Activated T-cell treated with anti-CD3 and anti-CD28 coated beads, Interleukin-2, amount 50 U/mL, for 72 hours (primary cell): ENCODE measurements at places on chromosomes 16 and 17.
A peak's percentile ranks its signal among the peaks of the same experiment; 100 is the strongest.

DNA sequence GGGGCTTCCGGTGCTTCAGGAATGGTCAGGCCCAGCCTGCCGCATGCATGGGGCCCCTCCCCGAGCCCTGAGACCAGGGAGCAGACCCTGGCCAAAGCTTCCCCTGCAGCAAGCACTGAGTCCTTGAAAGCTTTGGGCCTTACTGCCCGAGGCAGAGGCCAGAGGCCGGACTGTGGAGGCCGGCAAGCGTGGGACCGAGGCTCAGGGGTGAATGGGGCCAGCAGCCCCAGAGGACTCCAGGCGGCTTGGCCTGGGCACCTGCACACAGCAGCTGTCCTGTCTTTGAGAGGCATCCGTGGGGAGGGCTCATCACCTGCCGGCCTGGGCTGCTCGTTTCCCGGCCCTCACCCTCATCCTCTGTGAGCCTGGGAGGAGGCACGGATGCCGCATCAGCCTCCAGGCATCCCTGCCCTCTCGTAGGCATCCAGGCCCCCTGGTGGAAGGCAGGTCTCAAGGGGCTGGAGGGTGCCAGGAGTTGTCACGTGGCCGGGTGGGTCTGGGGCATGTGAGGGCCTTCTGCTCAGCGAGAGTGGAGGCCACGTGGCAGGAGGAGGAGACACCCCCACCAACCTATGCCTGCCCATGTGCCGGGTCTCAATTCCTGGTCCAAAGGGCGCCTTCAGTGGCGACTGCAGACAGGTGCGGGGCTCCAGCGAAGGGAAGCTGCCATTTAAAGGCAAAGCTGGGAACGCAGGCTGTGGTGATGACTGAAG is 31.4 kb downstream of the CACNA1H start:
- DNase-seq: no peak

GRCh38 chr16:86089991-86090390 is 191.0 kb downstream of the IRF8 start:
- DNase-seq: no peak

GRCh38 chr17:63483038-63483437 is 6.2 kb downstream of the ACE start:
- no peak for DNase-seq

DNA sequence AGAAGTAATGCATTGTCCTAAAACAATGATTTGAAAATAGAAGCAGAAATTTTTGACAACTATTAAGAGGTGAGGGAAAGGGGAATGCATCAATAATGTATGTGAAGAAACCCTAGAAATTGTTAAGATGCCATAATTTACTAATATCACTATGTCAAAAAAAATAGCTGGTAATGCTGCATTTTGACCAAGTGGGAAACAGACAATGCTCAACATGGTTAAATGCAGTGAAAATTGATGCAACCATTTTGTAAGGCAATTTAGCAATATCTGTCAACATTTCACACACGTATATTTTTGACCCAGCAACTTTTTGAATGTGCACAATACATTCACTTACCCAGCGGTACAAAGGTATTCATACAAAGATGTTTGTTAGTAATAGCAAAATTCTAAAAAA is 381.6 kb downstream of the CDH11 start:
- no peak for DNase-seq

DNA sequence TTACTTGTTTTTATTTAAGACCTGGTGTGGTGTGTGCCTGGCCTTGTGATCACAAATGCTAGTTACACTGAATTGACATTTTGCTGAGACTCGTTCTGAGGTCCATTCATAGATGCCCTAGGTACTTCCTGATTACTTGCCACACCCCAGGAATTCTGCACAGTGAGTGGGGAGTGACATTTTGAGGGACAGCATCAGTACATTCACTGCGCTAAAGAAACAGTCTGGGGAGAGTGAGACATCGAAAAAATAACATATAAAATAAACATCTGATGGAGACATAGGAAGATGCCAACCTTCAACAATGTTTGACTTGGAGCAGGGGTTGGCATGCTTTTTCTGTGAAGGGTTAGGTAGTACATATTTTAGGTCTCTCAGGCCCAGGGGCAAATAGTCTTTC is 30.4 kb downstream of the ABCC1 start:
- DNase-seq: no peak

- no peak for DNase-seq
Measured at GRCh38 chr16:64412578-64413280, 709.1 kb downstream of the CDH11 start.

- DNase-seq: no peak
Measured at GRCh38 chr17:44268709-44269534, 987 bp upstream of the SLC4A1 start.

- peak; percentile 22 for DNase-seq
Measured at GRCh38 chr17:66411520-66411919, 109.1 kb downstream of the PRKCA start.

DNA sequence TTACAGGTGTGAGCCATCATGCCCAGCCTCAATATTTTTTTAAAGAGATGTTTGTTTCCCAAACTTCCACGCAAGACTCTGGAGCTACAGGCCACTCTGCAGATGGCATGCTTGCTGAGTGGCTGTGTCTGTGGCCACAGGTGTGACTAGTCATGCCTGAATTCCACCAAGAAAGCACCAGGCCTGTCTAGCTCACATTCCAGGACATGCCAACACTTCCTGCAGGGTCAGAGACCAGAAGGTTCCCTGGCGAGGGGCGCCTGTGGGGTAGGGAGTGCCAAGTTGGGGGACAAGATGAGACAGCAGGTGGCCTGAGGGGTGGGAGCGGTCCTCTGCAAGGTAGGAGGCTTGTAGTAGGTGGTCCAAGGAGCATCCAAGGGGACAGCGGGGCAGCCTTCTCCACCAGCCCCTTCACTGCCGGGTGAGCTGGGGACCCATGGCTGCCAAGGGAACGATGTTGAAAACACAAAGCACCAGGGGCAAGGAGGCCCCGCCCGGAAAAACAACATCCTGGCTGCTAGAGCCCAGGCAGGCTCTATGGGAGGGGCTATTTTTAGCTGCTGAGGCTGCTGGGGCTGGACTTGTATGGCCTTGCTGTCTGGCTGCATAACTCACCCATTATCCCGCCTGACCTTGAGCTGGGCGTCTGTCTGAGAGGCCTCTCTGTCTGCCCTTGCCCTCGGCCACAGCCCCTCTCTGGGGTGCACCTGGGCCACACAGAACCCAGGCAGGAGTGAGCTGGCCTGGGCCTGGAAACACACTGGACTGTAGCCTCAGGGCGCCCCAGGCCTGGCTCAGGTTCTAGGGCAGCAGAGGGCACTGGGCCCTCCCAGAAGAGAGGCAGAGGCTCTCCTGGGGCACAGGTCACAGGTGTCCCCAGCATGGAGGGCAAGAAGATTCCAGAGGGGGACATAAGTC is 5.7 kb downstream of the TRIM47 start:
- no peak for DNase-seq

DNA sequence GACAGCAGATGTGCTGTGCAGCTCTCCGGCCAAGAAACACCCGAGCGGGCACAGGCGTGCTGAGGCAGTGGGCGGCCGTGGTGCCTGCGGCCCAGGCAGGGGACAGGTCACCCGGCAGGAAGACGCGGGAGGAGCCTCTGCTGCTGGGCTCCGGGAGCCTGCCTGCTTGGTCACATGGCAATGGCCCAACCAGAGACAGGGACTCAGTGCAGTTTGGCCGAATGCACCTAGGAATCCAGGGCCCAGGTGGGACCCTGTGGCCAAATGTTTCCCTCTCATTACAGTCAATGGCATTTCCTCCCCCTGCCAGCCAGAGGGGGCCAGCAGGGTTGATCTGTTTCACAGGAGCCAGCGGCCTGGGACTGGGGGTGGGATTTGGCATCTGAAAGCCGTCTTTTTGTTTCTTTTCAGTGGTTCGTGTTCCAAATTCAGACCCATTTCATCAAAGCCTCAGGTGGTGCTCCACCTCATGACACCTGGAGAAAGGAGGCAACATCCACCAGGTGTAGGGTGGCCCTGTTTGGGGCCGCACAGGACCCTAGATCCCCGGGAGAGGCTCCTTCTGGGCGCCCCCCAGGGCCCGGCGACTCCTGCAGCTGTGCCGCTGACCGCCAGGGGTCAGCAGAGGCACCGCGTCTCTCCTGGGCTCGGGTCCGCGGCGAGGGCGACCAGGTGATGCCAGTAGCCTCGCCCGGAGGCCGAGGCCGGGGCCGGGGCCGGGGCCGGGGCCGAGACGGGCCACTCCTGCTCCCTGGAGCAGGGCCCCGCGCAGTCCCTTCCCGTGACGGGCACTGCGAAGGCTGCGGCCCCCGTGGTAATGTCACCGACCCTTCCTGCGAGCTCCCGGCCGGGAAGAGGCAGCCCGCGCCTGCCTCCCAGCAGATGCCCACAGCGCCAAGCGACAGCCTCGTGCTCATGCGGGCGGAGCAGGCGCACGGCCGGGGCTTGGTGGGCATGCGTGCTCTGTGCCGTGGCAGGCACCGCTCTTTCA is 118.5 kb downstream of the C16orf78 start:
- DNase-seq: peak; percentile 41

GRCh38 chr17:57645950-57646665 is 99.0 kb downstream of the CCDC182 start:
- DNase-seq: peak; percentile 55

DNA sequence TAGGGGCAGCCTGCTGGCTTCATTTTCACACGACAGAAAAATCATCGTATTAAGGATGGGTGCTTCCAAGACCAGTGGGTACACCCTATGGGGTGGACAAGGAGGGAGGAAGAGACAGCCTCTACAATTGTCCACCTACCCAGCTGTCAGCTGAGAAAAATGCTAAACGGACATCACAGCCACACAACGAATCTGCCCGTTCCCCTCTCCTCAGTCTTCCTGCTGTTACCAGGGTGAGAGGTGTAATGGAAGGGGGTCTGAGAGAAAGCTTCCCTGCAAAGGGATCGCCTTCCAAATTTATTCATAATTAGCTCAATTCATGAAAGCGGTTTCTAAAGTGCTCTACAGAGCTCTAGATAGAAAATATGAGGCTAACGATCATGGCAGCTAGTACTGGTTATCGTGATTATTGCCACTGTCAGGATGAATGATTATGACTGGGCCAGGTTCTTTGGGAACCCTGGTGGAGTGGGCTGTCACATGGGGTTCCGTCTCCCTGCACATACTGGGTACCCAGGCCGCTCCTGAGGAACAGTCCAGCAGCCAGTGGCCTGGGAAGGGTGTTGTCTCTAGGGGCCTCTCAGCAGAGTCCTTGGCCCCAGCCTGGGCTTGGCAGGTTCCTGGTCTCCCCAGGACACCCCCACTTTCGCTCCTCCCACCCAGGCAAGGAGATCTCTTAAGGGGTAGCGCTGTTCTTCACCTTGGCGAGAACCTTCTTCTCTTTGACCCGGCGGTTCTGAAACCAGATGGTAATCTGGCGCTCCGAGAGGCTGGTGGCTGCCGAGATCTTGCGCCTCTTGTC is 2.2 kb downstream of the HOXB13 start:
- DNase-seq: no peak

DNA sequence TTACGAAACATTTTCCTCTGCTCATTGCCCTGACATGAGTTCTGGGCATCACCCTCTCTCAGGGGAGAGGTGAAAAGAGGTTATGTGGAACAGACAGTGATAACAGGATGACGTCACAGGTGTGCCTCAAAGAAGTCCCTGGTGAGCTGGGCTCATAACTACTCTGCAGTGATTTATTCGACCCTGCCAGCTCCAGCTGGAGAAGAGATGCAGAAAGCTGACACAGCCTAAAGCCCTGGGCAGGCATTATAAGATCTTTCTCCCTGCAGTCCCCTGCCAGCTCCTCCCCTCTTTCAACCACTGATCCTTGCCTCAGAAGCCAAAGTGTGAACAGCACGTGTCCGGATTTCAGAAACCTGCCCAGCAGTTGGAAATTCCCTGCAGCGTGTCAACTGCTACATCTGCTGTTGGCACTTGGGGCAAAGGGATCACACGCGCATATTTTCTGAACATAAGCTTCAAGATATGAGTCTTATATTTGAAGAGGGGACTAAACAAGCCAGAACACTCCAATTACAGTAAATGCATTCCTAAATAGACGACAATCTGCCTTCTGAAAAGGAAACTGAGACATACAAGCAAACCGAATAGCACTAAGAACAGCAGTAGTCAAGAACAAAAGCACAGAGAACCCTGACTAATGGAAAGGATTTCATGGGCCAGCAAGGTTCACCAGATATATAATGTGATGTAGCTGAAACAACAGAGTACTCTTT is 80.5 kb downstream of the SMG6 start:
- peak; percentile 61 for DNase-seq

DNA sequence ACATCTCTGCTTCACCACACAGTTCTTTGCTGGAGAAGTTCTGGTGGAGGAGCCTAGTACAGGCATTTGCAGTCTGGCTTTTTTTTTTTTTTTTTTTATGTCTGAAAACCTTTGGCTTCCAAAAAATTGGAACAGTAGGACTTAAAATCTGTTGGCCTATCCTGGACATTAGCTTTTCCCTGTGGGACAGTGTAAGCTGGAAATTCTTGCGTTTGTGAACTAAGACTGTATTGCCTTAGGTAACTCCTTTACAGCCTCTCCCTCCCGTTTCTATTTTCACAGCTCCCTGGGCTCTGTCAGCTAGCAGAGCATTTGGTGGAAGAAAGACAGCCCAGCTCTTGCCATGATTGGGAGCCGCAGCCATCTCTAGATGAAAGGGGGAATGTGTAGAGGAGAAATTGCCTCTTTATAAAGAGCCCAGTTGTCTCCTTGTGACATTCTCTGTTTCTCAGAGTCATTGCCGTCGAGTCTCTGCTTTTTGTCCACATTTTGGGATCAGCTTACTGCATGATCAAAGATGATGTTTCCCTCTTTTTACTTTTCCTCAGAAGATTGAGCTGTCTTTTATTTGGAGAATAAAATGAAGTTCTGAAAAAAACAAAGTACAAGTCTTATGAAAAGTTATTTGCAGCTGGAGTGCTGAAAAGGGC is 227.5 kb downstream of the SPECC1 start:
- no peak for DNase-seq

GRCh38 chr17:4598776-4599504 is 14.6 kb downstream of the SMTNL2 start:
- no peak for DNase-seq

GRCh38 chr17:46764709-46765401 is 53.6 kb downstream of the WNT3 start:
- DNase-seq: no peak

GRCh38 chr17:61635913-61636432 is 45.0 kb upstream of the NACA2 start:
- peak; percentile 51 for DNase-seq

DNA sequence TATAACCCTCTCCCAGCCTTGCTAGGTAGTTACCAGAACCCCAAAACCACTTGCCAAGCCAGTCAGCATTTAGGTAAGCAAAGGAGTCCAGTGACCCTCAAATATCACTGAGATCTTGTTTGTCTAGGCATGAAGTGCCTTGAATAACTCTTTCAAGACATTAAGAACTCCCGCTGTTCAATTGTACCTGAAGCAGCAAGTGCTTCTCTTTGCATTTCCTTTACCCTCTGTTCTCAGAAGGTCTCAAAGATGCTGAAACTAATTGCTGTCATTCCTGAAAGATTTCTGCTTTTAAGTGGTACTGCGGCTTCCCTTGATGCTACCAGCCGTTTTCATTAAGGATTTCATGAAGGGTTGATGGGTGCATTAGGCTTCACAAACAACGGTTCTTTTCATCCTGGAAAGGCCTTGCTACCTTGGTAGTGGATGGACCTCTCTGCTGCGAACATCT is 142.7 kb downstream of the PITPNC1 start:
- no peak for DNase-seq

DNA sequence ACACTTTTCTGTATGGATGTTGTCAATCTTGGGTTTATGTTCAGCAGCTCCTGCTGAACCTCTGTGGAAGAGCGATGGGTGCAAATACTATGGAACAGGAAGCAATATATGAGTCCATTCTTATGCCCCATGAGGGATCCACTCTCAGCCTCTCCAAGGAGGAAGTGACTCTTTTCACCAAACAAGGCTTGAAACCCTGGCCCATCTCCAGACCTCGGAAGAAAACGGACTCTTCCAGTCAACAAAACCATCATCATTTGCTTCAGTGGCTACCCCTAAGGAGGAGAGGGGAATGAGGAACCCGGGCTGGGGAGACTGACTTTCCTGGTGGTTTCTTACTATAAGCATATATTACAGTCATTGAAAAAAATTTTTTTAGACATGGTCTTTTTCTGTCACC is 206.2 kb downstream of the AXIN2 start:
- DNase-seq: no peak
